Stimulated activated CD8-positive, alpha-beta memory T cell treated with anti-CD3 and anti-CD28 coated beads, Interleukin-15, amount 100 ng/mL, for 4 hours (primary cell): ENCODE measurements at places on chromosomes 1 and 21.

DNA sequence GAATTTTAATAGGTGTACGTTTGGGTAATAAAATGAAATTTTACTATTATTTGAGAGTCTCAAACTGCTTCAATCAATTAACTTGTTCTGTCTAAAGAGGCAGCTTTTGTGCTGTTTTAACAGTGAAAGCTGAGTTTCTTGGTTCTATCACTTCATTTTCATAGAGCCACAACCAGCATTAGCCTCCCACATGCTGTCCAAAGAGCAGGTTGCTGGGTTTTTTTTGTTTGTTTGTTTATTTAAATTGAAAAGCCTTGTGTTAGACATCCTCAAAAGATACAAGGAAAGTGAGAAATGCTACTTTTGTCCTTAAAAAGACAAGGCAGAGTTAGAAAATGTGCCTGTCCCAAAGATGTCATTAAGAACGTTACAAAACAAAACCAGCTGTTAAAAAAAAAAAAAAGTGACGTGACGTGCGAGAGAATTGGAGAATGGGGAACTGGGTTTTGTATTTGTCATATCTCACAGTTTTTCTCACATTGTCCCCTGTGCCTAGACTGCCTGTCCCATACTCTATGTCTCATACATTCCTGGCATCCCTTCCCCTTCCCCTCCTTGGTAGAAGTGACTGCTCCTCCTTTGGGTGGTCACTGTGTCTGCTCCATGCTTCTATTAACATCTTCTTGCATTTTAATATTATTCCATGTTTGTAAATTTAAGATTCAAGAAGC lies 63.1 kb upstream of the CD34 start:
- no peak for DNase-seq

- no peak for DNase-seq
Observed at GRCh38 chr1:31435471-31436409, 22.7 kb downstream of the SERINC2 start.

DNA sequence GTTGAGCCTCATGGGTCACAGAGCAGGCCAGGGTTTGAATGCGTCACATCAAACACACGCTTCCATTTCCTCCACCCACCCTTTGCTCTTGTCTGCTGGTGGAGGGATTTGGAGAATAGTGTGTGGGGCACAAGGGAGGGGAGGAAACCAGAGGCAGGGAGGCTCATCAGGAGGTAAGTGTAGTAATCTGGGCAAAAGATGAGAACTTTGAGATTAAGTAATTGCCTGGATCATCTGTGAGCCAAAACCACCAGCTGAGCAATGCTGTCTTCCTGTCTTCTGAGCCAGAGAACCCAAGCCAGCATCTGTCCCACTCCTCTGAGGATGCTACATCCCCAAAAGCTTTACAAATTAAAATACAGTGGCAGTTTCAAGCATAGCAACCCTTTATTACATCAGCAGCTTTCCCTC lies 45.2 kb downstream of the C8B start:
- no peak for DNase-seq

DNA sequence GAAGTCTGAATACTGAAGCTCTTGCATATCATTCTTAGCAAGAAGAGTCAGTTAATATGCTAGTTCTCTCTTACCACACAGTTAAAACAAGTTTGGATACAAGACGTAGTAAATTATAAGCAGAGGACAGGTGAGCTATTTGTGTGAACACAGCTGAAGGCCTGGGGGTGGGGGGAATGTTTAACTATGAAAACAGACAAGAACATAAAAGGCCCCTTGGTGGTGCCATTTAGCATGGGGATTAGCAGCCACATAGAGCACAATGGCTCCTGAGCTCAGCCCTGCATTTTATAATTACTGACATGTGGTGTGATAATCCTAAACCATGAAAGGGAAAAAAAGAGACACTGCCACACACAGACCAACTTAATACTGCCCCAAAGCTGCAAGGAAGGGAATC lies 94.8 kb downstream of the TGFBR3 start:
- DNase-seq = no peak
